ENCODE measurements at places on chromosomes 3 and 15.

DNA sequence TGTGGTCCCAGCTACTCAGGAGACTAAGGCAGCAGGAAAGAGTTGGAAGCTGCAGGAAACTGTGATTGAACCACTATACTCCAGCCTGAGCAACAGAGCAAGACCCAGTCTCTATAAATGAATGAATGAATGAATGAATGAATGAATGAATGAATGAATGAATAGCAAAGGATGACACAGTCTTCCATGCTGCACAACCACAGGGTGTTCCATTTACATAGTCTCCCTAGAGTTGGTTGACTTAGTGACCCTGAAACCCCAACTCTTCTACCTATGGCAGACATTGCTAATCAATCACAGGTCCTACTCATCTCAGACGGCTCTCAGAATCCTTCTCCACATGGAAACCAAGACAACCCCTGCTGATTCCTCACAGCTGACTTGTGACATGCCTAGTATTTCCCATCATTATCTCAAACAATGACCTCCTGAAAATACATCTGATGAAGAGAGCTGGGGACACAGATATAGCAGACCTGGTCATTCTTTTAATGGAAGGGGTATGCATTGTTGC, 2.1 kb downstream of the IQCF5 start:
- no peak for DNase-seq

- no peak for DNase-seq
Measured at GRCh38 chr15:36626141-36626800, 46.8 kb downstream of the CDIN1 start.

GRCh38 chr3:129855170-129855831, 38.2 kb downstream of the TMCC1 start:
- DNase-seq = no peak

DNA sequence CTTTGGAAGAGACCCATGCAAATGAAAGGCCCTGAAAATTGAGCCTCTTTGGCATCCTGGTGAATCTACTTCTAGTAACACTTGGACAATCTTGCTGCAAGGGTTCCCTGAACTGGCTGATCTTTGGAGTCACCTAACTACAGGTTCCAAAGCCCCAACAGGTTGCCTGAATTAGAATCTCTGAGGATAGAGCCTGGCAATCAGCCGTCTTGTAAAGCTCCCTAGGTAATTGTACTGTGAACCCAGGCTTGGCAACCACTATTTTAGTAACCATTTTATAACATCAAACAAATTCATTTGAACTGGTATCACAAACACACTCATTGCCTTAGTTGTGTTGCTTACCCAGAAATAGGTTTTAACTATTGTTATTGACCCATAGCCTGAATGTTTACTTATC, 20.1 kb downstream of the PAQR9 start:
- DNase-seq = no peak

GRCh38 chr15:90840157-90840855, 28.1 kb upstream of the FURIN start:
- no peak for DNase-seq

- no peak for DNase-seq
Measured at GRCh38 chr3:52292247-52293065, 4.8 kb downstream of the GLYCTK start.

DNA sequence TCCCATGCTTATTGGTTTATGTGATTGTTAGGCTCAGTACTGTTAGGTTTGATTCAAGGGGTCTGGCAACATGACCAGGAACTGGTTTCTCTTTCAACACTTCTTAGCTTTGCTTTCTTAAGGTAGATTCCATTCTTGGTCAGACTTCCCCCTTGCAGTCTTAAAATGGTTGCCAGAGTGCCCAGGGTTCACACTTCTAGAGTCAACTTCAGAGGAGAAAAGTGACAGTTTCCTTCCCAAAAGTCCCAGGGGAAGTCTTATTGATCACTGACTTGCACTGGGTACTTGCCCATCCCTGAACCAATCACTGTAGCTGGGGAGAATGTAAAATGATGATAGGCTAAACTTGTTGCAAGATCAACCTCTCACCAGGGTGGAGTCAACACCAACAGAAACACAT, 14.1 kb downstream of the MGLL start:
- no peak for DNase-seq

DNA sequence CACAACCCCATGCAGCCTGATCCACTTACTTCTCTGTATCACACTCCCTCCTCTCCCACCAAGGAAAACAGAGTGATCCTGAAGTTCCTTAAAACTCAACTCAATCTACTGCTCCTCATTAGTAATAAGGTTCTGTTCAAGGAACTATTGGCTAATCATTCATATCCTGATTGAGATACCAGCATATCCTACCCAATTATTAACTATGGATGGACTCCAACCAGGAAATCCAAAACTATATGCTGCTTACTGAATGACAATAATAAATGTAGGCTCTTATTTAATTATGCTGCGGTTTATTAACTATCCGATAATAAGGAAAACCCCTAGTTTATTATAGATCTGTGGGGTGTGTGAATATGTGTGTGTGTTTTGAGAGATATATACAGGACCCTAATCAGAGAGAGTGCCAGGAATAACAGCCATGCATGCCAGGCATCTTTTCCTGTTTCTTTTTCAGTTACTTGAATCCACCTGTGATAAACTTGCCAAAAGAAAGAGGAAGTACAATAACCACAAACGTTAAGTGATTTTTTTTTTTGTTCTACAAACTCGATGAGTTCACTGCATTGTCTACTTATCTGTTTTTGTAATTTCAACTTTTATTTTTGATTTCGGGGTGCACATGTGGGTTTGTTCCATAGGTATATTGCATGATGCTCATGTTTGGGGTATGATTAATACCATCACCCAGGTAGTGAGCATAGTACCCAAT, 1031.7 kb upstream of the CFAP20DC start:
- DNase-seq = no peak

DNA sequence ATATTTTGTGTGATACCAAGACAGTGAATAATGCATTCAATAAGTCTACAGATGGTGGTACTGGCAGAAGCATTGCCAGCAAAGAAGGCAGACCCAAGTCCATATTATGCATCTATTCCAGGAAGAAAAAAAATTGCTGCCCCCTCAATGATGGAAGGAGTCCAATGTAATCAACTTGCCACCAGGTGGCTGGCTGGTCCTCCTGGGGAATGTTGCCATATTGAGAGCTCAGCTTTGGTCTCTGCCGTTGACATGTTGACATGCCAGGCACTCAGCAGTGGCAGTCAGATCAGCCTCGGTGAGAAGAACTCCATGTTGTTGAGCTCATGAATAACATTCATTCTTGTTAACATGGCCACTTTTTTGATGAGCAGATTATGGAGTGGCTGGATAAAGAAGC, 298.5 kb downstream of the IGSF11 start:
- DNase-seq = no peak

DNA sequence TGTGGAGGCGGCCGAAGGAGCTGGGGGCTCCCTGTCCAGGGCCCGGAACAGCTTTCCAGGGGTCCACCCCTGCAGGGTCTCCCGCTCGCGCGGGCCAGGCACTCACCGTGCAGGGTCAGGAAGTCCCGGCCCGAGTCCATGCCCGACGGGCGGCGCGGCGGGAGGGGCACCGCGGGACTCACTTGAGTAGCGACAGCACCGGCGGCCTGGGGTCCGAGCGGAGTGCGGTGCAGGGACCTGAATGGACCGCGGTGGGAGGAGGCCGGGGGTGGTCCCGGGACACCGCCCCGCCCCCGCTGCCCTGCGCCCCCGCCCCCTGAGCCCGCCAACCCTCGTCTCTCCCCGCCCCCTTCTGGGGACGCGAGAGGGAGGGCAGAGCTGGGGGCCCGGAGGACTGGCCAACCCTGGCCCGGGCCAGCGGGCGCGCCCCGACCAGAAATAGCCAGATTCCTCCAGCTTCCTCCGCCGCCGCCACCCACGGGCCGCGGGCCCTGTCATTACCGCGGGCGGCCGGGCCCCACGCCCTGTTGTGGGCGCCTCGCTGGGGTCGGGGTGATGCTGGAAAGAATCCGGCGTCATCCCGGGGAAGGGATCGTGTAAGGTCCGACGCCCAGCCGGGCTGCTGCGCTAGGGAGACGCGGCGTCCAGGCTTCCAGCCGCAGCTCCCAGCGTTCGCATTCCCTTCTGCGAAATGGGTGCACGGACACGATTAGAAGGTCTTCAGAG, at the start of gene PLCD1:
Gene PLCD1 (minus strand): TSS at position 243 of the 726 bp plus-strand sequence. CDS start 103 bp downstream, at position 140.
- DNase-seq = no peak

DNA sequence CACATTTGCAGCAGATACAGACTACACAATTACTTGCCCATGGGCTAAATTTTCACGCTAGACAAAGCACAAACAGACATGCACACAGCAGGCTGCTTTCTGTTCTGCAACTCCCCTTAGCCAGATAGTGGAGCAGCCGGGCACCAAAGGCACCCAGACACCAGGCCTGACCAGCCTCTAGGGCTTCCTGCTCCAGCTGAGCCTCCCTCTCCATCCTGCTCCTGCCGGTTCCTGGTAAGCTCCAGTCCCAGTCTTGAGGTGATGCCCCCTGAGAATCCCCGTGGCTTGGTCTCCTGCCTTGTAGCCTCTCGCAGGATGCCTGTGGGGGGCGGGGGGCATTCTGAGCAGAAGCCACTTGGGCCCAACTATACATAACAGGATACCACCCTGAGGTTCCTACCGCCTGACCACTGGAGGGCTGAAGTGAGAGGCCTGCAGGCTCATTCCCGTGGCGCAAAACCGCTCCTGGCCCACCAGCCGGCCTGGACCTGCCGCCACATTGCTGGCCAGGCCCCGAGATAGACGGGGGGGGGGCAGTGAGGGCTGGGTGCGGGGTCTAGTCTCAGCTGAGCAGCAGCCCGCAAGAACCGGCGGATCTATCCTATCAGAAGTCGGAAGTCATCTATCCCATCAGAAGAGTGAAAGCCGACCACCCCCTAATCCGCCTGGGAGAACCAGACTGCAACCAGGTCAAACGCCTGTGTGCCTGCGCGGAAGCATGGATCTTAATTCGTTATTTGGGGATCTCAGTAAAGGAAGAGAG, 3.9 kb downstream of the FOXL2 start:
- no peak for DNase-seq

- DNase-seq = no peak
Measured at GRCh38 chr3:111236836-111237713, 165.5 kb downstream of the NECTIN3 start.

DNA sequence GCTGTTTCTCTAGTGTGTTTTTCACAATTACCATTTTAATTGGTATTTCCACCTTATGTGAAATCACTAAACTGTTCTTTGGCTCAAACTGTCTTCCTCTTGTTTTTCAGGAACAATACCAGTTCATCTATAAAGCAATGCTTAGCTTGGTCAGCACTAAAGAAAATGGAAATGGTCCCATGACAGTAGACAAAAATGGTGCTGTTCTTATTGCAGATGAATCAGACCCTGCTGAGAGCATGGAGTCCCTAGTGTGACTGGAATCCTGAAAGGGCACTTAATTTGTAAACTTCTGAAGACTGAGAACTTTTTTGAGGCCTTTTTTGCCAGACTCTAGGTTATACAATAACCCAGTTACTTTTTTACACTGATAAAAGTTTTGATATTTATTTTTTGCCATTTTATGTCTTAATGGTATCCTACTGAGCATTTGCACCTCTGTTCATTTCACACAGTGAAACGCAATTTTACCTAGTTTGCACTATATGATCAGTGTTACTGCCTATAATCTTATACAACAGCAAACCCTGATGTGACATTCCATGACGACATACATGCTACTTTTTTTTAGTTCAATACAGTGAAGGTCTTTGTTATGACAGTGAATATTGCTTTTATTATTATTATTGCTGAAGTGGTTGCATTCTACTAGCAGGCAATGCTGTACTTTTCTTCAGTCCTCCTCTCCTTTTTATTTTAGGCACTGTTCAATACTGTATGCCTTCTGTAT, 80.1 kb downstream of the FEZF2 start:
- no peak for DNase-seq

GRCh38 chr3:64163019-64163754, 62.1 kb downstream of the PRICKLE2 start:
- no peak for DNase-seq

- peak; percentile 52 for DNase-seq
Measured at GRCh38 chr3:190321789-190322603, at the start of gene CLDN1. CLDN1 (minus strand) TSS chr3:190322446; CDS start chr3:190322206, 240 bp downstream.

GRCh38 chr15:41908736-41909461, 15.0 kb upstream of the SPTBN5 start:
- DNase-seq = no peak

- no peak for DNase-seq
Measured at GRCh38 chr3:100454677-100455076, 37.7 kb upstream of the TMEM45A start.

- no peak for DNase-seq
Measured at GRCh38 chr3:176041812-176042211, 1155.5 kb downstream of the TBL1XR1 start.

DNA sequence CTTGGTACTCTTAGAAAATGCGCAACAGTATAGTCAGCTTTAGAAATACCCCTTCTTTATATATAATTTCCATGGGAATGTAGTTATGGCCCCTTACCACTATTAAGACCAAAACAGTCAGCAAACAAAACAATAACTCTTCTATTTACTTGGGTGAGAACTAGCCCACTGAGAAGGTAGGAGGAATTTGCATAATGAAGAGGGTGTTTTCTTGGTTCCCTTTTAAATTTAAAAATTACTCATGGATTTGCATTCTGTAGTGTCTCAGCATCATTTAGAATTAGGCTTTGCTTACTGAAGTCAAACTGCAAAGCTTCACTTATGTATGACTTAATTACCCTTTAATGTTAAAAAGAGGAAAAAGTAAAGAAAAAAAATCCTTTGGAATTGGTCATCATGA, 350.8 kb downstream of the PTPRG start:
- DNase-seq = no peak

DNA sequence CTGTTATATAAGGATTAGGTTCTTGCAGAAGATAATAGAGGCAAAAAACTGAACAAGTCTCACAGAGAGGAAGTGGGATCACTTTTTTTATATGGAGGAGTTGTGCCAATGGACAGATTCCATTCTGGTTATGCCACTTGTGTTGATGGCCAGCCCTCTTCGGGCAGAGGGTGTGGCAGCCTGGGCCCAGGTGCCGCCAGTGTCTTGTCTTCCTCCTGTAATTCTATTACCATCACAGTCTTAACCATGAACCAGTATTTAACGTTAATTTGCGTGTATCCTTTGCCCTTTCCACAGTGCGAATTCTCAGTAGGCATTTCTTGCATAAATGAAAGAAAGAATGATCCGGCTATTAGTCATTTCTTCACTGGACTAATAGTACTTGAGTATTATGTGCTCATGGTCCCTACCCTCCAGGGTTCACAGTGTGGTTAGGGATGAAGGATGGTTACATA, 7.0 kb upstream of the USP4 start:
- DNase-seq = no peak

- DNase-seq = no peak
Measured at GRCh38 chr3:174325834-174326700, 533.1 kb upstream of the NAALADL2 start.
